ENCODE measurements at places on chromosomes 3 and 15. TPM values are rescaled to one million over a fixed set of nuclear protein-coding genes. Genes with fewer than 3 reads are reported as not detected.

GRCh38 chr3:114393367-114394072 is 99.7 kb downstream of the TIGIT start:
- DNase-seq = no peak

The SLC9C1 gene
- total RNA-seq = not detected

DNA sequence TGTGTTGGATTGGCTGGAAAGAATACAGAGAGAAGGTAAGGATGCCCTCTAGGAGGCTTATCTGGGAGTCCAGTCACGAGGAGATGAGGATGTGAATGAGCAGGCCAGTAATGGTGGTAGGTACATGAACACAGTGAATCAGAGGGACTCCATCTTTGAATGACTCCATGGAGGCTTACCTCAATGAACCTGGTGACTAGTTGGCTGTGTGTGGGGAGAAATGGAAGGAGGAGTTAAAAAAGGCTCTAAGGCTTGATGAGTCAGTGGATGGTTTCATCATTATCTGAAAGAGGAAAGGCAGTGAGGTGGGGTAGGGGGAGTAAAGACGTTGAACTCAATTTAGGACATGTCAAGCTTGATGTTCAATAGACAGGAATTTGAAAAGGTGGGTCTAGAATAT is 61.1 kb downstream of the KCNAB1 start:
- no peak for DNase-seq

- no peak for DNase-seq
These were observed 175.4 kb downstream of the ANXA2 start for GRCh38 chr15:60222404-60222803.

The GHRL gene
- total RNA-seq = 2.1 TPM

Measured in mesenteric fat pad (tissue), 1 donor.